ENCODE measurements at places on chromosomes 3 and 15. TPM values are rescaled to one million over a fixed set of nuclear protein-coding genes. Genes with fewer than 3 reads are reported as not detected.

Gene TIMP4
- polyA plus RNA-seq: 0.27 TPM

Gene RBMS3
- 94.3 TPM for polyA plus RNA-seq

Gene SV2B
- polyA plus RNA-seq: not detected

Gene CKMT1B
- not detected for polyA plus RNA-seq

Gene CHRM5
- polyA plus RNA-seq: 0.05 TPM

Gene TMA7
- 552 TPM for polyA plus RNA-seq

Gene ADPRH
- 2.3 TPM for polyA plus RNA-seq

Gene PATL2
- polyA plus RNA-seq: not detected

Gene CNOT10
- polyA plus RNA-seq: 18.3 TPM

Gene ANKDD1A
- 3.5 TPM for polyA plus RNA-seq

Gene POU1F1
- not detected for polyA plus RNA-seq

Gene C3orf20
- not detected for polyA plus RNA-seq

Gene CD86
- polyA plus RNA-seq: not detected

Gene SPATA12
- polyA plus RNA-seq: not detected

Gene CDV3
- polyA plus RNA-seq: 37.0 TPM
